NCI-H82 (cell line): ENCODE measurements at places on chromosomes 11 and 22.

DNA sequence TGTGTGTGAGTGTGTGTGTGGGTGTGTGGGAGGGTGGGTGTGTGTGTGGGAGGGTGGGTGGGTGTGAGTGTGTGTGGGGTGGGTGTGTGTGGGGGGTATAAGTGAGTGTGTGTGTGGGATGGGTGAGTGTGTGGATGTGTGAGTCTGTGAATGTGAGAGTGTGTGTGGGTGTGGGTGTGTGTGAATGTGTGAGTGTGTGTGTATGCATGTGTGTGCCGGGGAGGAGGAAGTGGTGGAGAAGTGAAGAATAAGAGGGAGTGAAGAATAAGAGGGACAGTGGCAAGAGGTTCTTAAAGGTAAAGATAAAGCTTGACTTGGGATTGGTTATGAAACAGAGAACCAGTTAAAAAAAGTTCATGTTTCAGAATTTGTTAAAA is 54.0 kb downstream of the PRR5L start:
- no peak for DNase-seq

DNA sequence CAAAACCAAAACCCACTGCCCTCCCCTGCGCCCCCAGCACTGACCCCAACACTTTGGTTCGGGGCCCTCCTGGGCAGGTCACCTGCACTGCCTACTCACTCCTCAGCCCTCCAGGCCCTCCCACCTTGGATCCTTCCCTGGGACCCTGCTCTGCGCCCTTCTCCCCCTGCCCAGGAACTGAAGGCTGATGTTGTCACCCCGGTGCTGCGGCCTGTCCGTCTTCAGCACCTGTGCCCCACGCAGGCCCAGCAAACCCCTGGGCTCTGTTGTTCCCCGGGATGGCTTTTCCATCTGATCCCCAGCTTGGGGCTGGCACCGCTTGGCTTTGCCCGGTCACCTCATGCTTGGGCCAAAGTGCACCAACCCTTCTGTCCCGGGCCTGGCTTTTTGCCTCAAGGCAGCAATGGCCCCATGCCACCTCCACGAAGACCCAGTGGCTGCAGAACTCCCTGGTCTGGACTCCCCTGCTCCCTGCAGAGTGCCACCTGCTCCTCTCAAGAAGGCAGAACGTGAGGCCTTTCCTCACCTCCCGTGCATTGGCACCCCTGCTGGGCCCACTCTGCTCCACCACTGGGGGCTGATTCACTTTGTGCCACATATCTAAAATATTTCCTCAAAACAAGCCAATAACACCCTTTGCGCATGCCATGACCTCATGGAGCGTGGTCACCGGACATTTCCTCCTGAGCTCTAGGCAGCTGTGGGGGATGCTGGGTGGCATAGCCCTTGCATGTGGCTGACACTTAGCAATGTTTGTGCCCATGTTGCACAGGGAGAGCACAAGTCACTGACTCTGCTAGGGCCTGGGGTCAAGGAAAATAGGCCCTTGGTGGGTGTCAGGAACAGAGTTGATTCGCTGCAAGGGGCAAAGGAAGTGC is 8.8 kb downstream of the PPM1F start:
- no peak for DNase-seq

DNA sequence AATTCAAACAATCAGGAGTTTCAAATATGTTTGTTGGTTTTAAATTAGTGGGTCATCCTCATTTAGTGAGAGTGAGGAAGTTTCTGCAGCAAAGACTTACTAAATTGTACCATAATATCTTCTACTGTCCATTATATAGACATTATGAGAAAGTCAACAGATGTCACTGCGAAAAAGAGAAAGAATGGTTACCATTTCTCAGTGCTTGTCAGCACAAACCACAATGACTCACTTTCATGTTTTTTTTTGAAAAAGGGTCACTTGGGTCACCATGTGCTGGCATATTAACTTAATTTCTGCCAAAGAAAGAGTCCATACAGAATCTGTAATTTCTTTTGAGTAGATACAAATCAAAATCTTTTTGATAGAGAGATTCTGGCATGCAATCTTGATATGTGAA is 924.6 kb upstream of the FAT3 start:
- no peak for DNase-seq

DNA sequence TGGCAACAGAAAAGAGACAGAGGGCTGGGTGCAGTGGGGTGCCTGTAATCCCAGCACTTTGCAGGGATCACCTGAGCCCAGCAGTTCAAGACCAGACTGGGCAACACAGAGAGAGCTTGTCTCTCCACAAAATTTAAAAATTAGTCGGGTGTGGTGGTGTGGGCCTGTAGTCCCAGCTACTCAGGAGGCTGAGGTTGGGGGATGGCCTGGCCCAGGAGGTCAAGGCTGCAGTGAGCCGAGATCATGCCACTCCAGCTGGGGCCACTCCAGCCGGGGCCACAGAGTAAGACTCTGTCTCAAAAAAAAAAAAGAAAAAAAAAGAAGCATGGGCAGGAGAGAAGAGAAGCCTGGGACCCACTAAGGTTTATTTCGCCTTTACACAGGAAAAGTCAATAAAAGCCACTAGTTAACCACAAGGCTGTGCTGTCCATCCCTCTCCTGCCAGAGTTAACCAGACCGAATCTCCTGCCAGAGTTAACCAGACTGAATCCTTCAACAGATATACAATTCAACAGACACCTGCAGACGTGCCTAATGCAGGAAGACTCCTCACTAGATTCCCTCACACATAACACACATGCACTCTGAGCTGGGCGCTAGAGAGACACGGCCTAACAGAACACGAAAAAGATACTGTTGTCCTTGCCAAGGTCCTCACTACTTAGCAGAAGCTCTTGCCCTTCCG is 29.8 kb downstream of the MICAL3 start:
- DNase-seq = no peak

DNA sequence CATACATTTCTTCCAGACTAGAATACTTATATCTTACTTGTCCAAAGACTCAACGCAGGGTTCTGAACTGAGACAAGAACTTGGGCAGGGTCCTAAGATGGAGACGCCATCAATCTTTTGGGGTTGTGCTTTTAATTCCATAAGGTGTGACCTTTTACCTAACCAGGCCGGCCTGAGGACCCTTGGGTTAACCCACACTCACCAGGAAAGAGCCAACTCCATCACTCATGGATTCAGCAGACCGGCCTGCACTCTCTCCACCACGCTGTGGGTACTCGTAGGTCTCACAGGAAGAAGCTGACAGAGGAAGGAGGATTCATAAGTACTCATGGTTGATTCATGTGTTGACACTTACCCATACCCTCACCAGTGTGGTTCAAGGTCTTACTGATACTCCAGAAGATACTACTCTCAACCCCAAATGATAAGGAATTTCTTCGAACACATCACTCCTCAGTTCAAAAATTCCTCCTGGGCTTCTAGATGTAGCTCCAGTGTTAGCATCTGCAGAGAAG is 36.2 kb downstream of the USP35 start:
- DNase-seq = no peak

DNA sequence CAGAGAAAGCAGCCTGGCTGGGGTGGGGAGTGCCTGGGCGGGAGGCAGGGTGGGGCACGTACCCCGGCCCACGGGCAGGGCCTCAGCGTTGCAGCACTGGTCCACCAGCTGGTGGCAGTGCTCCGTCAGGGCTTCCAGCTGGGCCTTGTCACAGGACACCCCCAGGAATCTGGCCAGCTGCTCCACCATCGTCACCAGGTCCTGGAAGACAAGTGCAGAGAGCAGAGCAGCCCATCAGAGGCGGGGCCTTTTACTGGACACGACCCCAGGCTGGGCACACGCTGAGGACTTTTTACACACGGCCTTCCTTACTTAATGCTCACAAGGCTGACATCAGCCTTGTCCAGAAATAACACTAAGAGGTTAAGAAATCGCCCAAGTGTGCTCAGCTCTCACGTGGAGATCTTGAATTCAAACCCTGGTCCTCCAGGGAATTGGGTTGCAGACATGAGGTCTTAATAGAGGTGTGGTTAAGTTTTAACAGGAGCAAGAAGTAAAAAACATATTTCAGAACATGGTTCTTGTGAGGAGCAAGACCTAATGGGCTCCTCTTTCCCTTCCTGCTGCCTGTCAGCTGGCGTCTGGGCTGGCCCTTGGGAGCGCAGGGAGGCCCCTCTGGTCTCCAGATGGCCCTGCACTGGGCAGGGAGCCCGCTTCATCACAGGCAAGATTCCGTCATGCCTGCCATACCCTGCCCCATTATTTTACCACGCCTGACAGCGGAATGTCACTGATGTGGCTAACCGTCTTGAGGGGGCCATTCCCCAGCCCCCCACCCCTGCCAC is 17.1 kb upstream of the EFCAB6 start:
- DNase-seq = no peak

GRCh38 chr22:36409911-36410756 is 22.4 kb upstream of the MYH9 start:
- no peak for DNase-seq

DNA sequence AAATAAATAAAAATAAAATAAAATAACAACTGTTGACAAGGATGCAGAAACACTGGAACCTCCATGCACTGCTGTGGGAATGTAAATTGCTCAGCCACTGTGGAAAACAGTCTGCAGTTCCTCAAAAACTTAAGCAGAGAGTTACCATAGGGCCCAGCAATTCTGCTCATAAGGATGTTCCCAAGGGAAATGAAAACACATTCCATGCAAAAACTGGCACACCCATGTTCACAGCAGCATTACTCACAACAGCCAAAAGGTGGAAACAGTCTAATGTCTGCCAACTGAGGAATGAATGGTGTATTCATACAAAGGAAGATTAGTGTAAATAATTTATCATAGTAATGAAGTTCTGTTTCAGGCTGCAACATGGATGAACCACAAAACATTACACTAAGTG is 3.2 kb upstream of the KRTAP5-10 start:
- DNase-seq = no peak

DNA sequence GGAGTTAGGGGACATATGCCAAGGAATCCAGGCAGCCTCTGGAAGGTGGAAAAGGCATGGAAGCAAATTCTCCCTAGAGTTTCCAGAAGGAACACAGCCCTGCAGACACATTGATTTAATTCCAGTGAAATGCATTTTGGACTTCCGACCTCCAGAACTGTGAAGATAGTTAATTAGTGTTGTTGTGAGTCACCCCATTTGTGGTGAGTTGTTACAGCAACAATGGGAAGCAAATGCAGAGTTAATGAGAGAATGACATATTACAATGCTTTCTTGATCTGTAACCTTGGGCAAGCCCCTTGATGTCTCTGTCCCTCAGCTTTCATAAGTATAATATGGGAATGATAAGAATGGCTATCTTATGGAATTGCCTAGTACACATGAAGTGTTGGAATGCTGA is 178.7 kb downstream of the KIRREL3 start:
- no peak for DNase-seq

GRCh38 chr11:34443136-34443535 is 4.4 kb downstream of the CAT start:
- DNase-seq = no peak

DNA sequence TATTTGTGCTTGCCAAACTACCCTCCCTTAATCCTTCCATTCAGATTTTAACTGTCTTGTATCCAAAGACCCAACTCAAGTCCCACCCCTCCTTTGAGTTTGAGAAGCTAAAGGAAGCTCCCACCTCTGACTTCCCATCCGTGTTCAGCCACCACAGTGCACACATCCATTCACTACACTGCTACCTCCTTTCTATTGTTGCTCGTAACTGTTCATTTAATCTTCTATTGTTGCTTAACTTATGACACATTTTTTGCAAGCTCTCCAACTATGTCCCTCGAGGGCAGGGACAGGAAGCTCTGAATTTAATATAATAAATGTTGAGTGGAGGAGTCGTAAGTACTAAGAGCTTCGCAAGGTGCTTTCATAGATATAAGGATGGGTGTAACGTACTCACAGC is 10.4 kb downstream of the LARGE1 start:
- no peak for DNase-seq

GRCh38 chr22:19596680-19597398 is 72.6 kb upstream of the CLDN5 start:
- DNase-seq = no peak

GRCh38 chr22:25105817-25106650 is 93.6 kb upstream of the CRYBB3 start:
- no peak for DNase-seq

GRCh38 chr22:17140022-17140421 is 18.9 kb upstream of the TMEM121B start:
- no peak for DNase-seq

DNA sequence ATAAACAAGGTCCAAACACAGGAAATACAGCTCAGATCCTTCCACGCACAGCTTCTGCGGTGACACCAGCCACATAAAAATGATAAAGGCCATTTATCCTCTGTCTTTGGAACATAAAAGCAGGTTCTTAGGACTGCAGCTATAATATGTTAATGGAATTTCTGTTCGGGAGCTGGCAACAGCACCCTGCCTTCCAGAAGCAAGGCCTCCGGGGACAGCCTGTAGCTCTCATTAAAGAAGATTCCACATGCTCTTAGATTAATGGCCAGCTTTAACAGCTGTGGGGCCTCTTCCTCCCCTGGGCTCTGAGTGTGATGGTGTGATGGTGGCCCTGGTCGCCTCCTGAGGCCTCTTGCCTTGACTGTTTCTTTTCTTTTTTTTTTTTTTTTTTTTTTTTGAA is 137.3 kb downstream of the CACNA1I start:
- DNase-seq = peak; percentile 85
